ENCODE measurements at places on chromosomes 2 and 18.

- no peak for DNase-seq
These were observed 74.3 kb upstream of the SLC1A4 start for GRCh38 chr2:64914735-64915509.

DNA sequence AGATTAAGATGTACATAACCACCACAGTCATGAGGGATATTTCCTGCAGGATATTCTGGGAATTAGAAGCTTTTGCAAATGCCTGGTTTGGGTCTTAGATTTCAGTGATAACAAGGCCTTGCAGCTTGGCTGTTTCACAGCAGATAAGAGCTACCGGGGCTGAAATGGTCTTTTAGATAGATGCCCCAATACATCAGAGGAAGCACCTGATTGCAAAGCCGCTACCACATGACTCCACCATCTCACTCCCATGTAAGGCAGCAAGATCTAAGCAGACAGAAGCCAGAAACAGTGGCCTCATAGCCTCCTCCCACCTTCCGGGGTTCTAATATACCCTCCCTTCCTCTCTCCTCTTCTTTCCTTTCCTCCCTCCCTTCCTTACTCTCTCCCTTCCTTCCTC, 31.1 kb upstream of the EPG5 start:
- DNase-seq = no peak

- DNase-seq = peak; percentile 8
These were observed 59.6 kb upstream of the TMEM163 start for GRCh38 chr2:134778372-134778771.

- no peak for DNase-seq
These were observed 262.7 kb downstream of the ATAD2B start for GRCh38 chr2:23664066-23664788.

DNA sequence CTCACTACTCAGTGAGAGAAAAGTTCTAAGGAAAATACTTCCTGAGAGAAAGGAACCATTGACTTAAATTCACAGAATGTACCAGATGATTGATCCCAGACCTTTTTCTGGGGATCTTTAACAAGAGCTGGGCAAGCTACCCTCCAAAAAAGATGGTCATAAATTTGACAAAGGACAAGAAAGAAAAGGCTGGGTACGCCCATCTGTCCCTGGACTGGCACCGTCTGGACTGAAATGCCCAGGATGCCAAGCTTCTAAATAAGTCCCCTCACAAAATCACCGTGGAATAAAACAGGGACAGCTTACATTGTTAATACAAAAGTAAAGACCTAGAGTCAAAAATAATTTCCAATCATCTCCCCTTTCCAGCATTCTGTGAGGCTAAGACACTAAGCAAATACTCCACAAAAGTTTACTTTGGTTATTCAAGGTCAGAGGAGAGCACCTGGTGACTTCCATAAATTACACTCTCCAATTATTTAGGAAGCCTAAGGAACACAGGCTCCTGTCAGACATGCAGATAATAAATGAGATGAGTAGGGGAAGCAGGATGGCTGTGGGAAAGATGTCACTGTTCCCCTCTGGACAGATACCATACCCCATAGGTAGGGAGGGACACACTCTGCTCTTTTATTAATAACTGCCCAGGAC, 69.9 kb downstream of the UXS1 start:
- no peak for DNase-seq

- DNase-seq = peak; percentile 24
These were observed 48.7 kb upstream of the NBEAL1 start for GRCh38 chr2:202965810-202966460.

DNA sequence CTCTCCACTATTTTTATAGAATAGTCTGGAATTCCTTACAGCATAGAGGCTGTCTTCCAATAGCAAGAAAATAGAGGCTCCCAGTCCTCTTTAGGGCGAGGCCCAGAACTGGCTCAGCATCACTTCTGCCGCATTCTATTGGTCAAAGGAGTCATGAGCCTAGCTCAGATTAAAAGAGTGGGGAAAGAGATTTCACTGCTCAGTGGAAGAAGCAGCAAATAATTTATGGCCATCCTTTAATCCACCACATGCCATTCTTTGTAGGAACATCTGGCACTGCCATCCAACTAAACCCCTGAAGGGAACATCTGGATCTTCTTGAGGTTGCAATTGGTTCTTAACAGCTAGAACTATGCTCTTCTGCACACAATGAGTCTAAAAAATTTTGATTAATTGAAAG, 43.4 kb upstream of the NEUROD1 start:
- DNase-seq = no peak

GRCh38 chr2:207243601-207244000, 77.9 kb upstream of the KLF7 start:
- DNase-seq = no peak

GRCh38 chr2:232228971-232229894, 149.3 kb upstream of the ALPP start:
- DNase-seq = no peak

- no peak for DNase-seq
These were observed 47.0 kb downstream of the BIRC6 start for GRCh38 chr2:32403782-32404181.

- DNase-seq = peak; percentile 81
These were observed 1.9 kb downstream of the PTMA start for GRCh38 chr2:231709981-231710798.

- DNase-seq = no peak
These were observed 232.4 kb downstream of the CALCRL start for GRCh38 chr2:187215532-187216240.

DNA sequence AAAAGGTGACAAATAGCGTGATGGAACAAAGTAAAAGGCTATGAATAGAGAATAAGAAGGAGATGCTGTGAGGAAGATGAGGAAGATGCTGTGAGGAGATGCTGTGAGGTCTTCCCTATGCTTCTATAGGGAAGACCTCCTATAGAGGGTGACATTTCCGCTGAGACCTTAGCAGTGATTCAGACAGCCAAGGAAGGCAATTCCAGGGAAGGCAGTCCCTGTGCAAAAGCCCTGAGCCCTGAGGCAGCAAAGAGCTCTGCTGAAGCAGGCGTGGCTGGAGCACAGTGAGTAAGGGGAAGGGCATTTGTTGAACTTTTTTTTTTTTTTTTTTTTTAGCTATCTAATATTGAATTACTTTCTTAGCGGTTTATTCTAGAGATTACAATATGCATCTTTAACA, 142.7 kb upstream of the FOSL2 start:
- DNase-seq = no peak

DNA sequence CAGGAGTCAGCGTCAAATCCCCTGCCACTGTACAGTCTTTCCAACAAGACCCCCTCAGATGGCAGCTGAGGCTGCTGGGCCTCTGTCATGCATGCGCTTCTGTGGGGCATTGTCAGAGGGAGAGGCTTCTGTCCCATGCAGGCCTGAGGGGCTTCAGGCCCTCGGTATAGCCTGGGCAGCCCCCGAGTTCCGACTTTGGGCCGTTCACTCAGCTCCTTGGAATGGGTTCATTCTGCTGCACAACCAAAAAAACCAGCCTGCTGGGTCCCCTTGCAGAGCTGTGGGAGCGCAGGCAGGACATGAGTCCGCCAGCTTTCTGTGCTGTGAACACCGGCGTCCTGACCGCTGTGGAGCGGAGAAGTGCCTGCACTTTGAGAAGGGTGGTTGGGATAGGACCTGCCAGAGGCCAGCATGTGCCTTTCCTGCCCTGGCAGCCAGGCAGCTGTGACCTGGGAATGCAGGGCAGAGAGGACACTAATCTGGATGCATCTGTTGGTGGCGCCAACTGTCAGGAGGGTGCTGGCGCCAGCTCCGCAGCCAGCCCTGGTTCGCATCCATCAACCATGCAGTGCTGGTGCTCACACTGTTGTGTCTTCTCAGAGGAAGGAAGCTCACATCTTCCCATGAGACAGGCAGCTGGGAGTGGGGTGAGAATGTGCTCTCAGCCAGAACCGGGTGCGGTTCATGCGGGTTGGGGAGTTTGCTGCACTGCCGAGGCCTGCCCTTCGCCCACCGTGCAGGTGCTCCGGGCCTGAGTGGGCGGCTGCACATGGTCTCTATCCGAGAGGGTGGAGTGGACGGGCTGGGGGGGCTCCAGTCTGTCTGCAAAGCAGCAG, 14.3 kb downstream of the ARHGEF4 start:
- DNase-seq = no peak

GRCh38 chr2:215756346-215756730, 257.0 kb downstream of the MREG start:
- DNase-seq = no peak

GRCh38 chr2:42010743-42011298, 37.0 kb upstream of the PKDCC start:
- no peak for DNase-seq

GRCh38 chr2:217326238-217327022, 466.6 kb upstream of the TNP1 start:
- DNase-seq = no peak

- no peak for DNase-seq
These were observed 64.9 kb downstream of the SPRED2 start for GRCh38 chr2:65367524-65367923.

GRCh38 chr2:72153026-72153791, 5.5 kb upstream of the CYP26B1 start:
- DNase-seq = no peak

GRCh38 chr18:78871618-78872017, 108.0 kb upstream of the SALL3 start:
- no peak for DNase-seq

DNA sequence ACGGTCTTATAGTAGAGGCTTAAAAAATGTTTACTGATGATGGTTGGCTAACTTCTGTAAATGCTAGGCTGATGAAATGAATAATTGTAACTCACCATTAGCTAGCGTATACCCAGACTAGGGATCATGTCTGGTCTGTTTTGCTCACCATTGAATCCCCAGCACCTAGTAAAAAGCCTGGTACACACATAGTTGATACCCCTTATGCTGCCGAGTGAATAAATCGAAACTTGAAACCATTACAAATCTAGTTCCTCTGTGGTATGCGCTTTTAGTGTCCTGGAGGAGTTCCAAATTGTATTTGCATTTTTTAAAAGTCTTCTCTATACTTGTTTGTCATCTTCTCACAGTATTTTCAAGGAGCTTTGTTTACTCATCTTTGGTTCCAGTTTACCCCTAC, 1.3 kb downstream of the TAF1B start:
- DNase-seq = no peak

GRCh38 chr2:180017784-180018183, 10.7 kb upstream of the CWC22 start:
- no peak for DNase-seq

DNA sequence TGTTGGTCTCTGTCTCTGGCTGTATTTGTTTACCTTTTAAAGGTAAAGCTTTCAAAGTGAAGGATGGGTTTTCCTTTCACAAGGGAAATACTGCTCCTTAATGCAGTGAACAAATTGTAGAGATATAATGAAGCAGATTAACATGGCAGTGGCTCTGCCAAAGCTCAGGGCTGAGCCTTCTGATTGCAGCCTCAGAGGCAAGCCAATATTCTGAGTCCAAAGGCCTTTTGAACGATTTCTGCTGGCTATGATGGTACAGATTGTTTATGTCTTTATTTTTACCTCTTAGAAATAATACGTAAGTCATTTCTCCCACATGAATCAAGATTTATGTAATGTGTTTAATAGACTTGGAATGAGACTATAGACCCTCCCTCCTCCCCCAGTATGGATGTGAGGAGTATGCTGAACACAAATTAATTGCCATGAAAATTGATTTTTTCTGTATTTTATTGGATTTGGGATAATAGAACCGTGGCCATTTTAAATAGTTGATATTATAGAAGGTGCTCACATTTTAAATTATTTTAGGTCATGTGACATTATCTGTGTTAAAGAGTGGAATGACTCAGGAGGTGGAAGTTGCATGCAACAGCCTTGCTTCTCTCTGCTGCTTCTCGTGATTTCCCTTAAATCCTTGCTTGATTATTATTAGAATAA, 772 bp downstream of the SCN2A start:
- DNase-seq = no peak

DNA sequence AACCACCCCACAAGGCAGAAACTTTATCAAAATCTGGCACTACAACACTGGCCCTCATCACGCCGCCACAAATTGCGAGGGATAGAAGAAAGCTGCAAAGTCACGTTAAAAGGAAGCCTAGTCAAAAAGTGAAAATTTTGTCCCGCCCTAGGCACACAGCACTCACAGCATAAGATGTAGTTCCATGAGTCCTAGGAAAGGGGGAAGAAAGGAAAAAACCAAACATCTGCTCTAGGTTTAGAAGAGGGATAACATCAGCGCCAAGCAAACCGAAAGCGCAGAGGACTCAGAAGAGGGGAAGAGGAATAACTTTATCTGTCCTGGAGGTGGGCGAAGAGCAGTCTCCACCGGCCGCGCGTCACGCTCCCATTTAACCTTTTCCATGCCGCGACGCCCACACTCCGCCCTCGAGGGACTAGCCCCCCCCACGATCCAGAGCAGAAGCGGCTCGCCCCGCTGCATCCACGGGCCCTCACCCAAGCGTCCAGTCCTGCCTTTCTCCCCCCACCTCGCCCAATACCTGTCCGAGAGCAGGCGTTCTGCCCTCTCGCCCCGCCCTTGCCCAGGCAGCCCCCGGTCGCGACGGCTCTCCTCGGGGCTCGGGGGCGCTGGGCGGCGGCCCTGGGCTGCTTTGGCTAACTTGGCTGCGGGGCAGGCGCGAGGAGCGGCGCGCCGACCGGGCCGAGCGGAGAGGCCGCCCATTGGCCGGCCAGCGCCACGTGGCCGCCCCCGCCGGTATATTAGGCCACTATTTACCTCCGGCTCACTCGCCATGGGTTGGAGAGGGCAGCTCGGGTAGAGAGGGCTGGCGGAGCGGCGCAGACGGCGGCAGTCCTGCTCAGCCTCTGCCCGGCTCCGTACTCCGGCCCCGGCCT, at the start of gene HOXD1:
HOXD1 (plus strand) TSS at position 770 of the 875 bp plus-strand sequence. CDS start 134 bp downstream, outside the sequence.
- DNase-seq = no peak

- no peak for DNase-seq
These were observed 32.2 kb downstream of the FSHR start for GRCh38 chr2:49122107-49122506.

GRCh38 chr2:85740193-85740592, 13.6 kb upstream of the ATOH8 start:
- DNase-seq = no peak

DNA sequence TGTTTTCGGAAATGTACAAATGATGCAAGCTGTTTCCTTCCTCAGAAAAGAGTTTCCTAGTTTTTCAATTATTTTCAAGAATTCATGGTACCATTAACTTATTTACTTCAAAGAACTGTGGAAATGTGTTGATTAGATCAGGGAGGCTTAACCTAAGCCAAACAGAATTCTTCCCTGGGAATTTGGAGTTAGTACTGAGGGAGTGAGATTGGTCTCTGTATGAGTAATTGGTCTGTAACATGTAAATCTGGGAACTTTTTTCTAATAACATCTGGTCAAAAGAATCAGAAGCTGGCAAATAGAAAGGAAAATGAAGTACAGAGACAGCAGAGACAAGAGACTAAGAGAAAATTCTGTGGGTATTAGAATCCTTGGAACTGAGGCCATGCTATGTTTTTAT, 145.8 kb downstream of the BABAM2 start:
- no peak for DNase-seq

DNA sequence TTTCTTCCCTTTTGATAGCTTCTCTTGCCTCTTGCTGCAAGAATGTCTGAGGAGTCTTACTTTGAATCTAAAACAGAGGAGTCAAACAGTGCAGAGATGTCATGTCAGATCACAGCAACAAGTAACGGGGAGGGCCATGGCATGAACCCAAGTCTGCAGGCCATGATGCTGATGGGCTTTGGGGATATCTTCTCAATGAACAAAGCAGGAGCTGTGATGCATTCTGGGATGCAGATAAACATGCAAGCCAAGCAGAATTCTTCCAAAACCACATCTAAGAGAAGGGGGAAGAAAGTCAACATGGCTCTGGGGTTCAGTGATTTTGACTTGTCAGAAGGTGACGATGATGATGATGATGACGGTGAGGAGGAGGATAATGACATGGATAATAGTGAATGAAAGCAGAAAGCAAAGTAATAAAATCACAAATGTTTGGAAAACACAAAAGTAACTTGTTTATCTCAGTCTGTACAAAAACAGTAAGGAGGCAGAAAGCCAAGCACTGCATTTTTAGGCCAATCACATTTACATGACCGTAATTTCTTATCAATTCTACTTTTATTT, 133.5 kb upstream of the CDCA7 start:
- DNase-seq = no peak

Measured in stimulated activated CD4-positive, alpha-beta T cell treated with anti-CD3 and anti-CD28 coated beads, Interleukin-2, amount 100 ng/mL, for 24 hours (primary cell).